Astrocyte (in vitro differentiated cells and primary cell): ENCODE measurements at places on chromosomes 5 and 9.

DNA sequence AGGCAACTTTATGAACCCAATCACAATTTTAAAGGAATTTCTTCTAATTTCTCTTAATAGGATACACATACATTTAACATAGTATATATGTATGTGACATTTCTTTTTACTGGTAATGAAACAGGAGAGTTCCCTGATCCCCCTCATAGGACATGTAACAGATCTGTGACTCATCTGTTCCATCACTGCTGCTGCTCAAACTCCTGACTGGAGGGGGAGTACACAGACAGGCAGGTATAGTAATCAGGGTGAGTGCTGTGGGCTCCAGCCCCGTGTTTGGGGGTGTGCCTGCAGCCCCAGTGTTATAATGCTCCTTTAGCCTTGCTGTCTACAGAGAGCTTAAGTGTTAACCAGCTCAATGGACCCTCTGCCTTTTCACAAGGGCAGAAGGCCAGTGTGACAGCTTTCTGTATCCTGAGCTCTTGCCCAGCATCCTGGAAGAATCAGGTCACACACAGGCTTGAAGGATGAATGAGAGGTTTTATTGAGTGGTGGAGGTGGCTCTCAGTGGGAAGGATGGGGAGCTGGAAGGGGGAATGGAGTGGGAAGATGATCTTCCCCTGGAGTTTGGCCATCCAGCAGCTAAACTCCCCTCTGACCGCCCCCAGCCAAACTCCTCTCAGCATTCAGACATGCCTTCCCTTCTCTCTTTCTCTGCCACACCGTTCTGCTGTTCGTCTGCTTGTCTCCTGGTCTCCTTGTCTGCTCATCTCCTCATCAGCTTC is 161.3 kb downstream of the ZNF608 start:
- DNase-seq = no peak

DNA sequence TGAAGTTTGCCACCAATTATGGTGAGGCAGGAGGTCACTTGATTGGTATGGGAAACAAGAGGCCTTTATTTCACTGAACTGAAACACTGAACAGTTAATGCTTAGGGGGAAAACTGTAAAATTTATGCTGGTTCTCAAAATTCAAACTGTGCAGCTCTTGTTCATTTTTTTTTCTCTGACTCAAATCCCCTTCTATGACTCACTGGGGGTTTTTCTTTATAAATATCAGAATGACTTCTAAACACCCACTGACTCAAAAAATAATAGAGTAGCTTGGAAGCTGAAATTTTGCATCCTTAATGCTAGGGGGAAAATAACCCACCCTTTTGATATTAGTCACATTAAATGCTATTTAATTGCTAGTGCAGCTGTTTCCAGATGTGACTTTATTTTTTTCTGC is 24.1 kb upstream of the OTP start:
- DNase-seq = no peak

DNA sequence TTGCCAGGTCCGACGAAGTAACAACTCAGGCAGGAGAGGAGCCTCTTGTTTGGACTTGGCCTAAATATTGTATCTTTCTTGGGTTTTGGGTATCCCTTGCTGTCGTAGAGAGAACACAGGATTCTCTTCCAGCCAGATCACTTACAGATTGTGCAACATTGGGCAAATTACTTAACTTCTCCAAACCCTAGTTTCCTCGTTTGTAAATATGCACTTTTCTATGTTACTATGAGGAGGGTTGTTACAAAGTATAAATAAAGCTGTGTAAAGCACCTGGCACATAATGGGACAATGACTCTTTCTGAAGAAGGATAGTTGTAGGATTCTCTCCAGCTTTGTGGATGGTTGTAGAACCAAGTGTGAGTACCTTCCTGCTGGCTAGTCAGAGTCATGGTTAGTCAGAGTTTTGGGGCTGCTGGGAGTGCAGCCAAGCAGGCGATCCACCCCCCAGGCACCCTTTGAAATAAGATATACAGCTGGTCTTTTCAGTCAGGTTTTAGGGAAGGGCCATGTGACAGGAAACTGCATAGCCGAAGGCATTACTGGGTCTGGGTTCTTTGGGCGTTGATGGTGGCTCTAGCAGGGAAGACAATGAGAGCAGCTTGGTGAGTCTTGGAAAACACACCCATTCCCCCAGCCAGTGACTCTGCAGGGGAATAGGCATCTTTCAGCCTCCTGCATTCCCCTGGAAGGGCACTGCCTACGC is 49.9 kb upstream of the GDNF start:
- DNase-seq = peak; percentile 77

GRCh38 chr9:101326035-101326434 is 58.8 kb downstream of the BAAT start:
- no peak for DNase-seq

DNA sequence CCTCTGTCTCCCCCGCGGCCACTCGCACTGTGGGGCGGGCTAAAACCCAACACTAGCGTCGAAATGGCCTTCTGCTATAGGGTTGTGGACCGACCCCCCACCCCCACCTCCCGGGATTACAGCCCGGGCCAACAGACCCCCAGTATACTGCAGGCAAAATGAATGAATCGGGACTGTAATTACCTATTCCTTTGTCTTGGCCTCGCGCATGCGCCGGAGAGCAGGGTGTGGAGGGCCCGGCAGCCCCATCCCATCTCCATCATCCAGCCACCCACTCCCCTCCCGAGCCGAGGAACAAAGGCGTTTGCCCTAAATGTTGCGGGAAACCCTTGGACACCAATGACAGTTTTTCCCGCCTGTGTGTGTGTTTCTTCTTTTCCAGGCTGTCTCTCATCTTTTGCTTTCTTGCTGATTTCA is 1.6 kb downstream of the BASP1 start:
- no peak for DNase-seq
